ENCODE measurements at places on chromosomes 1 and 21.

GRCh38 chr1:214280386-214281020 is 456 bp upstream of the SMYD2 start:
- H3K36me3 ChIP-seq = no peaks in the 10 kb centered on the region
- no peaks in the 10 kb centered on the region for H3K4me1 ChIP-seq
- no peak for DNase-seq
- H3K27ac ChIP-seq = peak overlapping the region; percentile 88

GRCh38 chr1:229197265-229197585 is 73.7 kb upstream of the RAB4A start:
- no peaks in the 10 kb centered on the region for H3K27me3 ChIP-seq
- no peak overlapping the region for H3K27ac ChIP-seq
- H3K4me1 ChIP-seq = peaks cover 4% of the 10 kb centered on the region
- H3K36me3 ChIP-seq = no peaks in the 10 kb centered on the region
- no peak for DNase-seq

DNA sequence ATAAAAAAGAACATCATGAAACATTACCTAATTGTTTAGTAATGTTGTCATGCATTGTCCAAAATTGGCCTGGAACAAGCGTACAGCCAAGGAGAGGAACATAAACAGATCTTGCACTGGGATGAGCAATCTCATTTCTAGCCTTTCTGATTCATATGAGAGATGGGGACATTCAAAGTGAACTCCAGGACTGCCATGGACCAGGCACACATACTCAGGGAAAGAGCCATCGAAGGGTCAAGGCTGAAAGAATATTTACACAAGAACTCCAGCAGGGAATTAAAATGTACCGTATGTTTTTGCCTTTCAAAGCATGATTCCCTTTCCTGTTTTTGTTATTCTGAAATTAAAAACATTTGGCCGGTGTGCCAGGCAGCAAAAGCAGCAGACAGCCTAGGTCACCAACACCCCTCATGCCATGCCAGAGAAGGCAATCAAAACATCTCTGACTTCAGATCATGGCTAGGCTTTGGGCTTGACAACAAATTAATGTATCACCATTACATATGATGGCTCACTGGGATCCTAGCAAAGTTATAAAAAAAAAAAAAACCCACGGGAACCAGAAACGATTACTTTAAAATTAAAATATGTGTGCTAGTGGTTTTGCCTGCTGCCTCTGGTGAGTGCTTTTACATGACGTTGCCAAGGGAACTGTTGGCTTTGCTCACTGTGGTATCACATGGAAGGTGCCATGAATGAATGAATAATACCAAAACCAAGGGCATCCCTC is 159.8 kb downstream of the TGFBR3 start:
- no peaks in the 10 kb centered on the region for H3K27me3 ChIP-seq
- no peak overlapping the region for H3K4me3 ChIP-seq
- H3K4me1 ChIP-seq = peaks cover 15% of the 10 kb centered on the region
- no peaks in the 10 kb centered on the region for H3K36me3 ChIP-seq
- no peak for DNase-seq
- H3K27ac ChIP-seq = peak overlapping the region; percentile 87

GRCh38 chr1:53369034-53369750 is 41.3 kb upstream of the LRP8 start:
- H3K27ac ChIP-seq = no peak overlapping the region
- no peaks in the 10 kb centered on the region for H3K27me3 ChIP-seq
- H3K36me3 ChIP-seq = no peaks in the 10 kb centered on the region
- H3K4me1 ChIP-seq = no peaks in the 10 kb centered on the region
- no peak for DNase-seq

GRCh38 chr1:241821363-241821762 is 26.6 kb upstream of the EXO1 start:
- H3K27me3 ChIP-seq = no peaks in the 10 kb centered on the region
- H3K4me1 ChIP-seq = no peaks in the 10 kb centered on the region
- no peaks in the 10 kb centered on the region for H3K36me3 ChIP-seq
- DNase-seq = no peak
